NCI-H460 (cell line): ENCODE measurements at places on chromosomes 6 and 20. TPM values are rescaled to one million over a fixed set of nuclear protein-coding genes. Genes with fewer than 3 reads are reported as not detected.
A peak's percentile ranks its signal among the peaks of the same experiment; 100 is the strongest.

Gene SCRT2
- total RNA-seq, result not detected in 2 replicates

Gene SEMG2
- not detected in 2 replicates for total RNA-seq

Gene FAM217A
- not detected in 2 replicates for total RNA-seq

Gene MICB
- 6.5 and 6.8 TPM in 2 replicates for total RNA-seq

DNA sequence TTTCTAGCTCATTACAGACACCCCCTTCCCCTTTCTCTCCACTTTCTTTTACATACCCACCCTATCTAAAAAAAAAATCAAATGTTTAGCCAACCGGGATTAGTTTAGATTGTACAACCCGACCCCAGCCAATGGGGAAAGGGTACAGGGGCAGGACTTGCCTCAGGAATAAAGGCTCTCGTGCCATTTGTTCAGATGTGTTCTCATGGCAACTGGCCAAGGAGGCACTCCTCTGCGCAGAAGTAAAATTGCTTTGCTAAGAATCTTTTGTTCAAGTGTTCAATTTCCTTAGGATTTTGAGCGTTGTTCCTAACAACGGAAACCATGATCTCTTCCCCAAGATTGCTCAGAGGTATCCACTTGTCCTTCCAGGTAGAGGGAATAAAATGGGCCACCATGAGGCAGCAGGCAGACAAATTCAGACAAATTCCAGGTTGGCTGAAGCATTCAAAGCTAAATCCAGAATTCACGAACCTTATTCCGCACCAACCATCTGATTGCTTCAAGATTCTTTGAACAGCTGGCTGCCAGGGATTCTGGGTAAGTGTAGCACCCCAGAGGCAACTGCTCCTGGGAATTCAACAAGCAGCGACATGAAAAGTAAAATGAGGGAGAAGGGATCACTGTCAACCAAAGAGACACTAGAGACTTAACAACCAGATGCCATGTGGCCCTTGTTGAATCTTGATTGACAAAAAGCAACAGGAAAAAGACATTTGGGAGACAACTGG lies 431.8 kb downstream of the PREX1 start:
- DNase-seq, result no peak

GRCh38 chr20:9616833-9617461 lies 102.6 kb downstream of the LAMP5 start:
- DNase-seq, result peak; percentile 70

- DNase-seq, result no peak
Measured at GRCh38 chr6:89997456-89998445, 103.5 kb downstream of the GJA10 start.

DNA sequence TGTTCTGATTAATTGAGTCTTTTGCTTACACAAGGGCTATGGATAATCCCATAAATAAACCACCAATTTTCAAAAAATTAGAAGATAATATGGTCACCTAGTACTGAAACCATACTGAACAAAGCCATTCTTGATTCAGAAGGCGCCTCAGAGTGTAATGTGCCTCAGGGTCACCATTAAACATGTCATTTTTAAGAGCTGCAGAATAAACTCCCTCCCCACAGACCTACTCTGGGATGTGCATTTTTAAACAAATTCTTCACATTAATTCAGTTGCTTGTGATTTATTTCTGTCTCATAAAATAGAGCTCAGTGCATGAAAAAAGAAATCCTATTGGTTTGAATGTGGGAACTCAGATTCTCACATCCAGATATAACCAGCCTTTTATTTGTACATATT lies 202.1 kb upstream of the HEY2 start:
- no peak for DNase-seq

DNA sequence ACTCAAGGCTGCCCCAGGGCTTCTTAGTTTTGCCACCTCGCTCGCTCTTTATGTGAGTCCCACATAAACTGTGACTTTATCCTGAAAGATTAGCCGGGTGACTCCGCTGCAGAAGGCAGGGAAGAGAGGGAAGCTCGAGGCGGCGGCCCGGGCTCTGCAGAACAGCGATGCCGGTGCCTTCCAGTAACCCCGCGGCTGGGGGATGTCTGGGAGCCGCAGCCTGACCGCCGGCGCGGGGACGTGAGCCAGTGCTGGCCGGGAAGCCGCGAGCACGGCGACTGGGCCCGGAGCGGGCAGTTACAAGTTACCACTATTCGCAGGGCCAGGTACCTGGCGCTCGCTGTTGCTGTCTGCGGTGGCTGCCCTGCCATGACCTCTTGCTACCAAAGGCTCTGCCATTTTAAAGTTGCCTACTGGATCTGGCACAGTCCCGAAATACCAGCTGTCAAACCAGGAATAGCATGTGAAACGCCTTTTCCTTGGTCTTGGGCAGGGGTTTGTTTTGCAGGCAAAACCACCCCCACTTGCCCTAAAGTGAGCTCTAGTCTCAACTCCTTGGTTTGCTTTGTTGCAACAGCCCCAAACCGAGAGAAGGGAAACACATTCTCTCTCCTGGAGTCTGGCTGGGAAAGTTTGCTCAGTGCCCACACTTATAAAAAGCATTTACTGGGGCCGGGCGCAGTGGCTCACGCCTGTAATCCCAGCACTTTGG lies 124.0 kb upstream of the SLC2A12 start:
- DNase-seq, result no peak

GRCh38 chr20:43923322-43923721 lies 8.7 kb downstream of the TOX2 start:
- no peak for DNase-seq

DNA sequence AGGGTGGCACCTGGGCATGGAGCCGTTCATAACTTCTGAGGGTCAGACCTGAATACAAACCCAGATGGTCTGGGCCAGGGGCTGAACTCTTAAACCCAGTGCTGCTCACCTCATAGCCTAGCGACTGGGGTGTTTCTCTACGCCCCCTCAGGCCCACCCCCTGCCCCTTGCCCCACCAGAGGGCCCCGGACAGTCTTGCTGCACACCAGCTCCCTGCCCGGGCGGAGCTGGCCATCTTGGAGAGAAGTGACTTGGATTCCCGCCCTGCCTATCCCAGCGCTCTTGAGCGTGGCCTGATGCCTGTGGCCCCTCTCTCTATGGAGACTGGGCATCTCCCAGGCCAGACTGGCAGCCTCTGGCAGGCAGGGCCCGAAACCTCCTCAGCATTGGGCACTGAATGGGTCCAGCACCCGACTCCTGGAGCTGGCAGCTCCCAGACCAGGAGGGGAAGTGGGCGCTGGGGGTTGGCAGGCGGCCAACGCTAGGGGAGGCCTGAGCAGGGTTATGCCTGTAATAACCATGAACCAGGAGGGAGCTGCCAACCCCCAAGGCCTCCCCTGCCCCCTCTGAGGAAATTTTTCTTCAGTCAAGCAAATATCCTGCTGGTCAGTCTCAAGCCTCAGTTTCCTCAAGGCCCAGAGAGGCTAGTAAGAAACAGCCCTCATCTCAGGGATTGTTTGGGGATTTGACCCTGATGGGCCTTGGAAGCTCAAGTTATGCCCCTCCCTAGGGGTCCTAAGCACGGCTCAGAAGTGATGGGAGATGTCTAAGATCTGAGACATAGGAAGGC lies 169.5 kb downstream of the VEGFA start:
- no peak for DNase-seq

DNA sequence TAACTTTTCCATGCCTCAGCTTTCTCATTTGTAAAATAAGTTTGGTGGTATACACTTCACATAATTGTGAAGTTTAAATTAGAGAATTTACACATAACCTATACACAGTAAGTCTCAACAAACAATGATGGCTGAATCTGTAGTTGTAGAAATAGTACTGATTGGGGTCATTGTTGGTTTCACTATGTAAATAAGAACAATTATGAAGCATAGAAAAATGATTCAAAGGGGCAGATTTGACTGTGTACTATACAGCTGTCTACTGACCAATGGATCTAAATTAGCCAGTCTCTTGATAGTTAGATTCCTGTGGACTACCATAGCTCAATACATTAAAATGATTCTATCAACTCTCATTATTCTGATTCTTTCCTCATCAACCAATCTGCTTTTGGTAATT lies 181.1 kb upstream of the STXBP5 start:
- DNase-seq, result no peak

DNA sequence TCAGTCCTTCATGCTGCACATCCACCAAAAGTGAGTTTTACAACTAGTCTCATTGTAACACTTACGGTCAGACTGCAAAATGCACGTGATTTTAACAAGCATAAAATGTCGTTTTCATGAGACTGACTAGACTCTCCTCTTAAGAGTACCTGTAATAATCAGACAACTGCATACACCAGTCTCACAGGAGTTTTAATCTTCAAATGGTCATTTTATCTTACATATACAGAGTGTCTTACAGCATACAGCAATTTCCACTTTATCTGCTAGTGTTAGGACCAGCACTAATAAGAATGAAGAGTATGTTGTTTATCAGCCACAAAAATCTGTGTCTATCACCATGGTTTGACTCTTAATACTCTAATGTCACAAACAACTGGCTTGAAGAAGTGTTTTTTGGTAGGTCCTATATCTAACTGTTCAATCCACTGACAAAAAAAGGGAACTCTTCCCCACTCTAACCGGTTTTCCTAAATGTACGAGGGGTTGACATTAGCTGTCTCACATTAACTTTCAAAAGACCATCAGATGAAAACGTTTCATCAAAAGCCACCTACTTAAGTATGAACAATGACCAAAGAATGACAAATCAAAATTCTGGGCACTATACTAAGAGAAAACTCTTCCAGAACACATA lies 1.5 kb upstream of the ASF1A start:
- no peak for DNase-seq

GRCh38 chr6:156126535-156126934 lies 650.6 kb upstream of the ARID1B start:
- DNase-seq, result no peak

DNA sequence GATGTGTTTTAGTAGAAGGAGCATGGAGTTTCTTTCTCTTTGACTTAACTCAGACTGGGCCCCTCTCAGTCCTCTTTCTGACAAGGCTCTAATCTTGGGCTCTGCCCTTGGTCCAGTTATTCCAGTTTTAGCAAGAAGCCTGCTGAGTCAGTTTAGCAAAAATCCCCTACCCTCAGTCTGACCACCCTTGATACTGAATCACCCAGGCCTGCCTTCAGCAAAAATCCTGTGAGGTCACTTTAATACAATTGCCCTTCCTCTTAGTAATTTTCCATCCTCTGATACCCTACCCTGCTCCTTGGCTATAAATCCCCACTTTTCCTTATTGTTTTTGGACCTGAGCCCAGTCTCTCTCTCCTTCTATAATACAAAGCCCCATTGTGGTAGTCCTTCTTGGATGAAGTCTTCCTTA lies 326.7 kb upstream of the NOX3 start:
- DNase-seq, result no peak

- DNase-seq, result no peak
Measured at GRCh38 chr6:150732765-150733539, 132.6 kb upstream of the MTHFD1L start.

DNA sequence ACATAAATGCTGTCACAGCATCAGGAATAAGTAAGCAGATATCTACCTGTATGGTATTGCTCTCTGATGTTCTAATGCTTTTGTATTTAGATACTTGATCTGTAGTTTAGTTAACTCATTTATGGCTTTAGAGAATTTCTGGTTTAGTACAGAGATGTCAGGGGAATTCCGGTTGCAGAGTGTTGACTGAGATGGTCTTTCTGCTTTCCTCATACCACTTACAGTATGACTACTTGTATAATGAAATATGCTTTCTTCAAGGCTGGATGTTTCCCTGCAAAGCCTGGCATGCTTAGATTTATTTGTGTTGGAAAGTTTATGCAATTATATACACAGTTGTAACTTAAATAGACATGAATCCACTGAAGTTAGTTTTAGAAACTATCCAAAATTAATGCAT lies 278.4 kb downstream of the CDH26 start:
- no peak for DNase-seq

GRCh38 chr6:106908386-106908840 lies 66.1 kb downstream of the CD24 start:
- no peak for DNase-seq

GRCh38 chr20:7144464-7144863 lies 377.0 kb downstream of the BMP2 start:
- DNase-seq, result no peak

GRCh38 chr6:12138936-12139335 lies 126.8 kb downstream of the HIVEP1 start:
- DNase-seq, result no peak

- no peak for DNase-seq
Measured at GRCh38 chr6:16362819-16363589, 124.6 kb downstream of the GMPR start.

DNA sequence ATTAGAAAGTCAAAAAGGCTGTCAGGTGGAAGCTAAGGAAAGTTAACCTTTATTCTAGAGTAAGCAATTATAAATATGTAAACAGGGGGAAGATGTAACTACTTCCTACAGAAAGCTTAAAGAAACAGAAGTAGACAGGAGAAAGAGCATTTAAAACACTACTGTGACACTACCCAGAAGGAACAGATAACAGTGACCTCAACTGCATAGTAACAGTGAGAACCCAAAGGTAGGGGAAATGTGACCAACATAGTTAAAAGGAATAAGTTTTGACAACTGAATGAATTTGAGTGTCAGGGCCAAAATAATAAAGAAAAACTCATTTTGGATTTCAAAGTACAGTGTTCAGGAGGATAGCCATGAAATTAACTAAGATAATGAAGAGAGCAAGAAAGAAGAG lies 43.5 kb downstream of the IBTK start:
- no peak for DNase-seq

- DNase-seq, result no peak
Measured at GRCh38 chr6:105893741-105894140, 192.4 kb upstream of the PRDM1 start.

GRCh38 chr20:37526238-37526838 lies 1.3 kb downstream of the BLCAP start:
- DNase-seq, result no peak

DNA sequence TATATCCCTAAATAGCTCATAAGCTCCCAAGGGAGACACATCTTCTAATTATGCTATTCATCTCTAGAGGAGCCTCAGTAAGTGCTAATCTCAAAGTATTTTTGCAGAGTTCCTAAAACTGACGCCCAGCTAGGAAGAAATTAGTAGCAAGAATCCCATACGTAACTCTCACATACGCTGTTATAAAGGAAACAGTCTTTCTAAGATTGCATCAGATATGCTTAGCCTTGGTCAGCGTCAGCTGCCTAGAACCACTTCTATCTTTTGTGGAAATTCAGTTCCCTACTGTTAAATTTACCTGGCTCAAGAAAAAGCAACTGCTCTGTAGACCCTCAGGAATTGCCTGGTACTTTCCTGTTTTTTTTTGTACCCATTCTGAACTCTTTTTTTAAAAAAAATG lies 13.6 kb downstream of the RIPOR2 start:
- DNase-seq, result no peak

GRCh38 chr6:37251211-37251780 lies 6.3 kb upstream of the TBC1D22B start:
- no peak for DNase-seq

DNA sequence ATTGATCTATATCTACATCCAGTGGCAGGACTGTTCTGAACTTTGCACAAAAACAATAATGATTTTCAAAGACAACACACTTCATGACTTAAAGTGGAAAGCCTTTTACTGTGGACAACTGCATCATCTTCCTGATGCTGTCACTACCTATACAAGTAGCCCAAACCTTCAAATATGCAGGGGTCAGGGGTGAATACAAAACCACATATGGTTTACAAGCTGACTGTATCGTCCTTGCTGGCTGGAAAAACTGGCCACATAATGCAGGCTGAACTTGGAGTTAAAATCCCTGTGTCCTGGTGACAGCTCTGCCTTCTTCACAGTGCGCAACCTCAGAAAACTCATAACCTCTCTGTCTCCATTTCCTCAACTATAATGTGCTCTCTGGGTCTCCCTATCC lies 128.9 kb downstream of the GMDS start:
- no peak for DNase-seq
